ENCODE measurements at places on chromosomes 13 and 19. TPM values are rescaled to one million over a fixed set of nuclear protein-coding genes. Genes with fewer than 3 reads are reported as not detected.

TUBA3C gene
- 189 TPM for total RNA-seq

SIGLEC8 gene
- not detected for total RNA-seq

IGFL1 gene
- total RNA-seq: not detected

EPSTI1 gene
- 0.20 TPM for total RNA-seq

ATXN8OS gene
- not detected for total RNA-seq

CTXN1 gene
- total RNA-seq: 3.1 TPM

HCN2 gene
- 0.37 TPM for total RNA-seq

TEX101 gene
- not detected for total RNA-seq

CYP2F1 gene
- not detected for total RNA-seq

TMEM86B gene
- total RNA-seq: 1.8 TPM

SIGLEC9 gene
- 1.4 TPM for total RNA-seq

PDX1 gene
- not detected for total RNA-seq

EPS8L1 gene
- 7.8 TPM for total RNA-seq
